ENCODE measurements at places on chromosomes 2 and 18. TPM values are rescaled to one million over a fixed set of nuclear protein-coding genes. Genes with fewer than 3 reads are reported as not detected.
A peak's percentile ranks its signal among the peaks of the same experiment; 100 is the strongest.

DNA sequence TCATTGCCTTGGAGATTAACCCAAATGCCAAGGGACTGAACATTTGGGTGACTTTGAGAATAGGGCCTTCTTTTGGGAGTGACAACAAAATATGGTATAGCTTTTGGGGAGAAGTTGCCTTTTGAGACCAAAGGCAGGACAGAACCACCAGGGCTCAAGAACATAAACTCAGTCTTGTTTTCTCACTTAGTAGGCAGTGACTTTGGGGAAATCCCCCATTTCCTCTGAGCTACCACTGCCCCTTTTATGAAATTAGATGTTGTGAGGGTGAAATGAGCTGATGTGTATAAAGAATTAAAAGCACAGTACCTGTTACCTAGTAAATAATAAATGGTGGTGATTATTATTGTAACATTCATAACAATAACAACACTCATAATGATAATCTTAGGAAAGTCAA lies 36.5 kb downstream of the GPD2 start:
- no peak for ATAC-seq

DNA sequence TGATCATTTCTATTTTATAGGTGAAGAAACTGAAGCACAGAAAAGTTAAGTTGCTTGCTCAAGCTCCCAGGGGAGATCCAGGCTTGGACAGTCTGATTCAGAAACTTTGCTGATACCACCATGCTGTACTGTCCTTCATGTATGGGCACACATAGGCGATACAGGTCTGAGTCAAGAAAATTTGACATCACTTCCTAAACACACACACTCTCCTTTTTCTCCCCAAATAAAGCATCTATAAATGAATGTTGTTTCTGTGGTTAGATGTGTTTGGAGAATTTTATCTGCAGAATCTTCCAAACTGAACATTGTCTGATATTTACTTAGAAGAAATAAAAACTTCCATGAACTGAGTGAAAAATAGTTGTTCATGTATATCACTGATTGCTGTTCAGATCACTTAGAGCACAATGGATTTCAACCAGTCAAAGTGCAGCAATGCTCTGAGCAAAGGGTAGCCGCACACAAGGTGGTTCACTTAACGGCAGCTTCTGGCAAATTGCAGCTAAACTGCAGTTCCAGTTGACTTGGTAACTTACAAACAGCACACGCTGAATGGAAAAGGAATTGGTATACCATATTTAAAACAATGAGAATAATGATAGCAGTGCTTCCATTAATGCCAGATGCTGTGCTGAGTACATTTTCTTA lies 10.0 kb upstream of the AGFG1 start:
- ATAC-seq: no peak

DNA sequence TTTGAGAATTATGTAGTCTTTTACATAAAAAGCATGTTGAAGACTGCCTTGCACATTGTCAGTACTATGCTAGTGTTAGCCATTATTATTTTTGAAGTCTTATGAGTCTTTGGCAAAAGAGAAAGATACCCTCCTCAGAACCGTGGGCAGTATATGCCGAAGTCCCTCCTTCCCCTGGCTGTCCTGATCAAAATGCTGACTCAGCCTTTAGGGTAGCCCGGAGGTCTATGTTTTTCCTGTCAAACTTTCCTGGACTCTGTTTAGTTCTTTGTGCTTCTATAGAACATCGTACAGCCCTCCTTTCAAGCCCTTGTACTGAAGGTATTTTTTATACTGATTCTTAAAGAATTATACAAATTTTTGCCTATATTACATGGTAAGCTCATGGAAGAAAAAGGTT lies 264.7 kb upstream of the ATP5MC3 start:
- ATAC-seq: no peak

DNA sequence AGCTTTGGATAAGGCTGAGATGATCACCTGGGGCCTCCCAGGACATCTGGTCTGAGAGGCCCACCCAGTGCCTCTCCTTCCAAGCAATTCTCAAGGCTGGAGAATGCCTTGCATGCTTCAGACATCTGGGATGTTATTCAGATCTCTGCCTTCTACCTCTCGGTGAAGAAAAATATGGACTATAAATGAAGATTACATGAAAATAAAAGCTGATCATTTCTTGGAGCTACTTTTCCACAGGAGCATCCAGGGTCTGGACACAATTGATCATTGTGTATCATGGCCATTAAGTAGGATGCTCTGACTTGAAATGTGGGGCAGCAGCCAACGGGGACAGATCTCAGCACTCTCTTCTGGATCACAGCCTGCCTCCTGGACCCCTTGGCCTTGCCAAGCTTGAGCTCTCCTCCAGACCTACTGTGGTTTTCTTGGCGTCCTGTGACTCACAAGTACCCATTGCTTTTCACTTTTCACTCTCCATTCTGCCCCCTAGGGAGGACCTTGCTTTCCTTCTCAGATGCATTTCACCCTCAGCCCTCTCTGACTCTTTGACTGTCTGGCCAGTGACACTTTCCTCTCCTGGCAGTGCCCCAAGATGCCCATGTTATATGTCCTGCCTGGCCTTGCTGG lies 203.1 kb downstream of the INSIG2 start:
- no peak for ATAC-seq

DNA sequence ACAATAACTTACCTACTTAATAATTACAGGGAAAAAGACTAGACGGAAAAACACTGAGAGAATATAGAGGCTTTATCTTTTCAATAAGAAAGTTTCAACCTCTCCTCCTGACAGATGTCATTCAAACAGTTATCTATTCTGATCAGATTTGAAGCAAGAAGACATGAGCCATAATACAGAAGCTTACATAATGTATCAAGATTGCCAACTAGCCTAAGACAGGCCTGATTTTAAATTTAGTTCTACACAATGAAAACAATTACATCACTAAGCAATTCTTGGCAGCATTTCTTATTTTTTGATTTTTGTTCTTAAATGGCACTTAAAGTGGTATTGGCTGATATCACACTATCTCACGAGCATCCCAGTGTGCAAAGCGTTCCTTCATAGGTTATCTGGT lies 41.6 kb downstream of the GPR155 start:
- ATAC-seq: no peak

DNA sequence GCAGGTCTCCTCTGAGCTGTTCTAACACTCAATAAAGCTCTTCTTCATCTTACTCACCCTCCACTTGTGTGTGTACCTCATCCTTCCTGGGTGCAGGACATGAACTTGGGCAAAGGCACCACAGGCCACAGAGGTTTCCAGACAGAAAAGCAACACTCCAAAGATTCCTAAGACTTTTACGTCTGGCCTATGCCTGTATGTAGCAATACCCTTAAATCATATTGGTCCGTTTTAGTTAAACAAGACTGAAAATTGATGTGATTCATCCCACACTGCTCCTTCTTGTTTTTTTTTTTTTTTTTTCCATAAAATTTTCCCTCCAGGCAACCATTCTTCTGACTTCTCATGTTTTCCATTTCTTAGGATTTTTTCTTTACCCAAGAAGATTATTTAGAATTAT lies 404.3 kb downstream of the PID1 start:
- no peak for ATAC-seq

DNA sequence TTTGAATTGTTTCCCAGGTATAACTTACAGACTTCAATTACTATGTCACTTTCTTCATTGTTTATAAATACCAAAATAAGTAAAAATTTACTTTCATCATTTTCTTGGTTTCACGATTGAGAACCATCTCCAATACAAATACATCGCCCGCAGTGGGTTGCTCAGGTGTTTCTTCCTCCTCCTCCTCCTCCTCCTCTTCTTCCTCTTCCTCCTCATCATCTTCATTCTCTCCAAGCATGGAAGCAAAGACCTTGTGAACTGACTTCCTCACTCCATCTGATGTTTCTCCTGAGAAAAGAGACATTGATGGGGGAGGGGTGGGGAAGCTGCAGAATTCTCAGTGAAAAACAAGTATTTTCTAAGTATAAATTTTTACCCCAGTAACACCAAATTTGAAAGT lies 6.6 kb downstream of the GTF3C3 start:
- ATAC-seq: no peak

DNA sequence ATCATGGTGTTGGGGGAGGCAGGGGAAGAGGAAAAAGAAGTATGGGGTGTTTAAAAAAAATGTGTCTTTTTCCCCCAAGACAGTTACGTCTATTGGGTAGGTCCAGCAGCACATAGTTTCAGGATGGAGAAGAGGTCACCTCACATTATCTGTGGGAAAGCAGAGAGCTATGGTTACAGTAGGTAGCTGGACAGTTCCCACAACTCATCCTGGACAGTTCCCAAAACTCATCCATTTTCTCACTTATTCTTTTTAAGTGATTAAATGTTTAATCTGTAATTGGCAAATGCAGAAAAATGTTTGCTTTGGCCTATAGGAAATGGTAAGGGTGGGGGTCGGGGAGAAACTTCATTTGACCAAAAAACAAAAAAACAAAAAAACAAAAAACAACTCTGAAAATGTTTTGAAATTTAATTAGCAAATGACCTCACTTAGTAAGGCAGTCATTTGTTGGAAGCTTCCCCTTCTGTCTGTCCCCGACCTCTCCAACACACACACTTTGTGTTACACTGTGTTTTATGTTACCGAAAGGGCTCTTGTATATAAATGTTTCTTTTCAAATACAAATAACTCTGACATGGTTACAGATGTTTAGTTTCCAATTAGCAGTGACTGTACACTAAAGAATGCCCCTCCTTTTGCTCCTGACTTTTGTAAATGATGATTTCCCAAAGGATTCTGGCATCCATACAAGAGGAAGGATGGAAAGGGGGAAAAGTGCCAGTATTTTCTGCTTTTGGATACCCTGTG lies 173.3 kb upstream of the ZFP36L2 start:
- ATAC-seq: no peak

GRCh38 chr2:215777465-215778044 lies 235.8 kb downstream of the MREG start:
- no peak for ATAC-seq

DNA sequence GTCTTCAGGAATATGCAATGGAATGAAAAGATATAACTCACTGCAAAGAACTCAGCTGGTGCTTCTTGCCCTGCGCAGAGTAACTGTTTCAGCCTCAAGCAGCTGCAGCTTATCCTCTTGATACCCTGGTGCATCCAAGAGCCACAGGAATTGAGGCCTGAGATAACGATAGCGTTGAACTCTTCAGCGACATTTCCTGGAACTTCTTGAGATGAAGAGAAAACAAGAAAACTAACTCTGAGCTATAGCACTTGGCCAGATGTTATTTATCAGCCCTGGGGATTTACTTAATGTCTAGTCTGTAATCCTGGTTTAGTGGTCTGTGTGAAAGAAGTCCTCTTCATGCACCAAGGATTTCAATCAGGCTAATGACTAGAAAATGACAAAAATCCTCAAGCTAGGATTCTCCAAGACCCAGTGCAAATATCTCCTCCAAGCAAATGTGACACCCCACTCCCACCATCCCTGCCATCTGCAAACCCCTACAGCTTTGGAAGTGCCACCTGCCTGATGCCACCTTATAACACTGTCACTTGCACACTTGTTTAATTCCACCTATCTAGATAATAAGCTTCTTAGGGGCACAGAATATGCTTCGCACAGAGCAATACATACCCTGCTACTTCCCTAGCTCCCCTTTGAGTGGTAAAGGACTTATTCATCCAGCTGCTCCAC lies 40.6 kb downstream of the EHD3 start:
- no peak for ATAC-seq

DNA sequence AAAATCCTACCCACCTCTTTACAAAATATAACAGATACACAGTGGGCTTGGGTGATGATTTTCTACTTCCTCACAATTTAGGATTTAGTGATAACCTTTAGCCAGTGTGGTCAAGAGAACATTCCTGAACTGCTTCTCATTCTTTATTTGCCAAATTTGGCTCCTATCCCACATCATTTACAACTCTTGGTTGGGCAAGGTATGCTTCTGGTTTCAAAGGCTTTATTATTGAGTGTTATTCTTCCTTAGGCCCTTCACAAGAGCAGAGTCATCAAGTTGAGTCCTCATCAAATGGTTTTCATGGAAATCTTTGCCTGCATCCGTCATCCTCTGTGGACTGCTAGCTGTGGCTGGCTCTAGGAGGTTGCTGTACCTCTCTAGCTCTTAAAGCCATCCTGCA lies 472.0 kb upstream of the ETAA1 start:
- ATAC-seq: no peak

GRCh38 chr18:6482198-6482977 lies 67.7 kb upstream of the L3MBTL4 start:
- peak; percentile 85 for ATAC-seq

- peak; percentile 34 for ATAC-seq
Observed at GRCh38 chr2:28492282-28492681, 3.6 kb upstream of the PLB1 start.

DNA sequence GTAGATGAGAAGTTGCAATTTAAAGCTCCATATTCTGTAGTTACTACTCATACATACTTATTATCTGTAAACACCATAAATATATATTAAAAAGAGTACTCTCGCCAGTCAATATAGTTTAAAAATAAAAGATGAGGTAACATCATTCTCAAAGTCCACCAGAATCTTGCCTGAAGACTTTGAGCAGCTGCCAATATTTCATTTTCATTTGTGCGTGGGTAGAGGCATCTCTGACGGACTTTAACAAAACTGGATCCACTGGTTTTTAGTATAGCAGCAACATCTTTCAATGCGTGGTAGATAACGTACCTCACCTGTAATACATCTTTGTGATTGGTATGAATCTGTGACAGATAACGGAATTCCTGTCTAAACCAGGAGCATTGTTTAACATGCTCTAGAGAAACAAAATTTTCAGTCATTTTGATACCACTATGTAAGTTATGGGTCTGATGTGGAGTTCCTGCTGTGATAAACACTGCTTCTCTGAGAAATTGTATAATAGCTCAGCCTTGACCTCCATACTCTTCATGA lies 45.0 kb downstream of the WDR75 start:
- ATAC-seq: no peak

- no peak for ATAC-seq
Observed at GRCh38 chr2:239548965-239549595, 148.3 kb upstream of the HDAC4 start.

- ATAC-seq: no peak
Observed at GRCh38 chr2:44997963-44998362, 11.3 kb downstream of the SIX2 start.

DNA sequence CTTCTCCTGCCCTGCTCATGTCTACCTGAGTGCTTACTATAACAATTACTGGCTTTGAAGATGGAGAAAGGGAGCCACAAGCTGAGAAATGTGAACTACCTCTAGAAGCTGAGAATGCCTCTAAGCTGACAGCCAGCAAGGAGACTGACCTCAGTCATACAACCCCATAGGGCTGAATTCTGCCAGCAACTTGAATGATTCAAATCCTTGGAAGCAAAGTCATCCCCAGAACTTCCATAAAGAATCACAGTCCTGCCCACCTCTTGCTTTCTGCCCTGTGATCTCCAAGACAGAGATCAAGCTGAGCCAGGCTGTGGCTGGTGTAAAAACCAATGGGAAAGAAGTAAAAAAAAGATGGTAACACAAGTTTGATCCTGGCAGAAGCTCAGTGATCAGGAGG lies 288.2 kb upstream of the SPHKAP start:
- ATAC-seq: no peak

Gene ANKRD30B
- total RNA-seq: not detected

Gene ELOA2
- total RNA-seq: not detected

Gene RAB6D
- total RNA-seq: not detected

Gene DUSP28
- 3.7 TPM for total RNA-seq

Gene TACR1
- 0.64 TPM for total RNA-seq

Gene CNDP1
- total RNA-seq: not detected

Gene LYPD6
- 0.96 TPM for total RNA-seq

Gene CPLX4
- not detected for total RNA-seq

Gene EVX2
- total RNA-seq: not detected

Gene BCL11A
- total RNA-seq: 43.0 TPM

Data from esophagus mucosa (tissue), 1 donor.